ENCODE measurements at places on chromosomes 1 and 21.

DNA sequence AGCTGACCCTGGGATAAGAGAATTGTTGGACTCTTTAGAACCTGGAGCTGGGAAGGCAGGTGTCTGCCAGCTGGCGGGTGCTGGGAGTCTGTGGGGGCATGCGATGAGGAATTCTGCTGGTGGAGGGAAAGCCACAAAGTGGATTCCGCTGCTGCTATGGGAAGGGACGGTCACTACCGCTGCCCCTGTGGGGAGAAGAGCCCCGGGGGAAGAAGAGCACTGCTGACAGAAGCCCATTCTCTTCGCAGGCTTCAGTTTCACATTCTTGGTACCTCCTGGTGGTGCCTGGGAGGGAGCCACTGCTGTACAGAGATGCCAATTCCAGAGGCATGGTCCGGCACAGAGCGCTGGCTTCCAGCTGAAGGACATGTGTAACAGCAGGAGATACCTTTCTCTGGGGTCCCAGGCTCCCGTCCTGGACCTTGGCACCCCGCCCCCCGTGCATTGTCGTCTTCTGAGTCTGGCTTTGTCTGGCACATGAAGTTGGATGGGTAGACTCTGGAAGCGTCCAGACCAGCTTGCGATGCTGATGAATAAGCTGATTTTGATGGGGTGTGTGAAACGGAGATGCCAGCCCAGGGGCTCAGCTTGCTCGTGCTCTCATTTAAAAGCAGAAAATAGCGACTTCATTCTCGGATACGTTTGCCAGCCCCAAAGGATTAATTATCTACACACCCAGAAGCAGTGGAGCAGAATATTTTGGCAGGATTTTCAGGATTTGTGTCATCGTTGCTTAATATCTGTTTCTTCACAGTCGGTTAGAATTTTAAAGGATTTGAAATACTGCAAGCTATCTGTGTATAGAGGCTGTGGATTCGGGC lies 13.2 kb downstream of the PDXK start:
- no peak for DNase-seq

GRCh38 chr1:38898653-38899230 lies 17.4 kb upstream of the GJA9 start:
- DNase-seq, result no peak

DNA sequence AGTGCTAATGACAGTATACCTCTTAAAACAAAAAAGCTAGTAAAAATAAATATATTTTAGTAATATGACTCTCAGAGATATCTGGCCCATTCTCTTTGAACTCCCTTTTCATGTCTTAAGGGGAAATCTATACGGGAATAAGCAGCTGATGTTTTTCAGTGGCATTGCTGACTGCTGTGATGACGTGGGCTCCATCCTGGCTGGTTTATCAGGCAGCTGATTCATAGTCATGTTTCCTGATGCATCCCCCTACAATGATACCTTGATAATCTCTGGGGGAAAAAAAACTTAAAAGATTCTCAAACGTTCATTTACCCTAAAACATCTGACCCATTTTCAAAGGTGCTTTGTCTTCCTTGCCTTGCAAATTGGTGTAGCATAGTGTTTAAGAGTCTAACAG lies 53.8 kb downstream of the ABCA4 start:
- DNase-seq, result no peak

GRCh38 chr1:226310637-226311195 lies 1.8 kb upstream of the LIN9 start:
- DNase-seq, result no peak

DNA sequence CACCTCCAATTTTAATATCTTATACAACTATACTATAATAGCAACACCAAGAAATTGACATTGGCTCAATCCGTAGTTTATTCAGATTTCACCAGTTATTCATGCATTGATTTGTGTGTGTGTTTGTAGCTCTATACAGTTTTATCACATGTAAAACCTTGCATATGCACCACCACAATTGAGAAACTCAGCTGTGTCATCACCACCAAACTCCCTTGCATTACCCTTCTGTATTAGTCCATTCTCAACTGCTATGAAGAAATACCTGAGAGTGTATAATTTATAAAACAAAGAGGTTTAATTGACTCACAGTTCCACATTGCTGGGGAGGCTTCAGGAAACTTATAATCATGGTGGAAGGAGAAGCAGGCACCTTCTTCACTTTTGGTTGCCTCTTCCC lies 162.1 kb downstream of the PATJ start:
- DNase-seq, result no peak

GRCh38 chr21:23534850-23535249 lies 2072.4 kb downstream of the MRPL39 start:
- no peak for DNase-seq

- DNase-seq, result no peak
Observed at GRCh38 chr1:28604411-28604810, 12.3 kb downstream of the RAB42 start.
